CD4-positive, alpha-beta T cell treated with Interleukin-1 beta for 1 hour (primary cell): ENCODE measurements at places on chromosomes 16 and 17.

DNA sequence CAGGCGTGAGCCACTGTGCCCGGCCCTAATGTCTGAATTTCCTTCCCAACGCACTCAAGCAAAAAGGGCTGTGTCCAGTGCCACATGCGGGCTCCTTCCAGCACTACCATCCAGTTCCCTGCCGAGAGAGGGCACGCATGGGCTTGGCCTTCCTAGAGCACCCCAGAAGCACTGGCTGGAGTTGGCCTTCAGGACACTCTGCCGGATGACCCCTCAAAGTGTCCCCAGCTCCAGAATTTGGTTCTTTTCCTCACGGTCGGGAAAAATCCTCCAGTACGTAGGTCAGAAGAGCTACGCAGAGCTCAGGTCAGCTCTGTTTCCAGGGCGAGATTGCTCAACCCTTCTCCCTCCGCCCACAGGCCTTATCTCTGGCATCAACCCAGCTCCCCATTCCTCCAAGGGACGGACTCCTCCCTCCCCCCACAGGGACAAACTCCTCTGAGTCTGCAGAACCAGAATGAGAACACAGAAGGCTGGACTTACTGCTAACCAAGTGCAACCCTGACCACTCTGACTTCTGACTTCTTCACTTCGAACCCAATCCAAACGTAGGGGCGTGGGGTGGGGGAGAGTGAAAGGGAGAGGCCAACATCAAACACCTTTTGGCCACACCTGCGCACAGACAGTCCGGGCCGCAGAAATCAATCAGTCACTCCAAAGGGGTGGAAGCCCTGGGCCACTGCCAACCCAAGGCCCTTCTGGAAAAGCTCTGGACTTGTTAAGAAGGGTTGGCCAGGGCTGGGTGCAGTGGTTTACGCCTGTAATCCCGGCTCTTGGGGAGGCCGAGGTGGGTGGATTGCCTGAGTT is 3.6 kb downstream of the CDC42EP4 start:
- no peak for DNase-seq

DNA sequence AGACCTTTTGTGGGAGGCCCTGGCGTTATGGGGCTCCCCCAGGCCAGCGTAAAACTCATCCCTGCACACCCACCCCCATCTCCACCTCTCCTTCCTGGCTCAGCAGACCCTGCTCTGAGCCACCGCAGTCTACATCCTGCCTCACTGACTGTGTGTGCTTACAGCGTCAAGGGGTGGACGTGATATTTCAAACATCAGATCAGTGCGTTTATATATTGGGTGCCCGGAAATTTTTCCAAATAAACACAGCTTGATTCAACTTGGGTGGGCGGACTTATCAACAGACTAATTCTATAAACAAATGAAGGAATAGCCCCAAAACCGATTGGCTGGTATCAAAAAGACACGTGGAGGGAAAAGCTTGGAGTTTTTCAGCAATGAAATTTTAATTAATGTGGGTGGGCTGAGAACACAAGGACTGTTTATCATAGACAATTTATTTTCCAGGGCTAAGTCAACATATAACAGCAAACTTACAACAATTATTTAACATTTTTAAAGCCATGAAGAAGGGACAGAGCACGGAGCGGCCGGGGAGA is at the start of gene FOXL1:
Gene FOXL1, plus strand, starts transcription at position 489 of the 539 bp plus-strand sequence. CDS start 175 bp downstream, outside the sequence.
- no peak for DNase-seq

DNA sequence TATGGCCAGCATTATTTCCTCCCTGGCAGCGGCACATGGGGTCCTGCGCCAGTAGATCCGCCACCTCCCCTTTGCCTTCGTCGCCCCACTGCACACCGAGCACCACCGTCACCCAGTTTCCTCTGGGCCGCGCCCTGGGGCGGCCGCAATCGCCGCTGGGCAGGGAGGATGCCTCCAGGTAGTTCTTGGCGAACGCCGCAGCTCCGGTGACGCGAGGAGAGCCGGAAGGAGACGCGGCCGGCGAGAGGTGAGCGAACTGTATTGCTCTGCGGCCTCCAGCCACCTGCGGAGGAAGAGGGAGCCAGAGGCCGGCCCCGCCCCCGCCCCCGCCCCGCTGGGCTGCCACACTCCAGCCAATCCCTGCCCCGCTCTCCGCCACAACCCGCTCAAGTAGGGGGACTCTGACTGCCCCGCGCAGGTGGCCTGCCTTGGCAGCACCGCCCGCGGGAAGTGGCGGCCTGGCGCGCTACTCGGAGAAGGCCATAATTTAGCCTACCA is 11.8 kb upstream of the SLFN13 start:
- DNase-seq: peak; percentile 87

DNA sequence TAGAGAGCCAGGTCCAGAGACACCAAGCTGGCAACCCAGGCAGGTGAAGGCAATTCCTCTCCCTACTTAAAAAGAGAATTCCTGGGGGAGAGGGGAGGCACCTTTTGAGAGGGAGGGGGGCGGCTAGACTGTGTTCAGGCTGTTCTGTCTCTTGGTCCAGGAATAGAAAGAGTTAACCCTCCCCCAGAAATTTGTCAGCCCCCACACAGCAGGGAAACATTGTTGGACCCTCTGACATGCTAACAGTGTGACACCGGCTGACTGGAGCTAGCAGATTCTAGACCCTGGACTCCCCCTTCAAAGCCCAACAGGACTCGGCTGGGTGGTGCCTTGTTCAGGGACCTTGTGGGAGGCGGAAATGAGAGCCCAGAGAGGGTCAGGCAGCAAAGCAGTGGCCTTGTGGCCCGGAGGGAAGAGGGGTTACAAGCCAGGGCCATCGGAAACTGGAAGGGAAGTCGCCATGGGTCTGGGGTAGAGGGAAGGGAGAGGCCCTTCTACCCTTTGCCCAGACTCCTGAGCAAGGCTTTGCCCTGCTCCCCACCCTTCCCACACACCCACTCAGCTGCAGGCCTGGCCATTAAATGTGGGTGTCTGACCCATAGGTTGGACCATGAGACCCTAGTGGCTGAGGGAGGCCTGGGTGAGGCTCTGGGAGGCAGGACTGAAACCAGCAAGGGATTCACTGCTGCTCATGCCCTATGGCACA is 44.6 kb downstream of the RAI1 start:
- DNase-seq: no peak

- no peak for DNase-seq
These were observed 85.9 kb downstream of the IRX3 start for GRCh38 chr16:54200720-54201119.

DNA sequence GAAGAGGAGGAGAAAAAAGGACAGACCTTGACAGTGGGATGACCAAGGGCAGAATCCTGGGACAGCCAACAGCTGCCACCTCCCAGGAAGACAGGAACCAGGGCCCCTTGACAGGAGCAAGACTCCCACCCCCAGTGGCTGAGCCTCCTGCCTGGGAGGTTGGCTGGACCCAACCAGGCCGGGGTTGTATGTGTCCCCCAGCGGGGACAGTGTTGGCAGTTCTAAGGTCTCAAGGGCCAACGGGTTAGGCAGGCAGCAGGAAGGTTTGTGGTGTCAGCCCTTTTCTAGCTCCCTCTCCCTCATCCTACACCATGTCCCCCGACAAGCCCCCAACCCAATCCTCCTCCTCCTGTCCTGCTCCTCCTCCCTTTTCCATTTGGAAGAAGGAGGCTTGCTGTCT is 126.2 kb downstream of the MRM1 start:
- DNase-seq: no peak

DNA sequence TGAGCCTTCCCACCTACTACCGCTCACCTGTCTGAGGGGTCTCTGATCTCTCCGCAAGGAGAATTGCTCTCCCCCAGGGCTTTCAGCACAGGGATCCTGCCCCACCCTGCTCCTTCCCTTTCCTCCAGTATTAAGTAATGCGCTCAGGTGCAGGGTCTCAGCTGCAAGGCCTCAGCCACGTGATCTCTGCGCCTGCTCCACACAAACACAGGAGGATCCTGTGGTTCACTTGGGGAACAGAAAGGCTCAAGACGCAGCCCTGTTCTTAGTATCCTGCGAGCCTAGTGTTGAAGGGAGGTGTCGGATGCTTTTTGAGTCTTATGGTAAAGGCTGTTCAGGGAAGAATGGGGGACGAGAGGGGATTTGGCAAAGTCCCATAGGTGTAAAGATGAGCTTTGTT is 41.6 kb upstream of the GCSH start:
- no peak for DNase-seq

DNA sequence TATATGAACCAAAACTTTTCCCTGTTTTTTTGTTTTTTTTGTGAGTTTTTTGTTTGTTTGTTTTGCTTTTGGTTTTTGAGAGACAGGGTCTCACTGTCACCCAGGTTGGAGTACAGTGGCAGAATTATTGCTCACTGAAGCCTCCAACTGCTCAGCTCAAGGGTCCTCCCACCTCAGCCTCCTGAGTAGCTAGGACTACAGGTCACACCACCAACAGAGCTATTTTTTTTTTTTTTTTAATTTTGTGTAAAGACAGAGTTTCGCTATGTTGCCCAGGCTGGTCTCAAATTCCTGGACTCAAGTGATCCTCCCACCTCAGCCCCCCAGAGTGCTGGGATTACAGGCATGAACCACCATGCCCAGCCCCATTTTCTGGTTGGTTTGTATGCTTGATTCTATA is 28.6 kb downstream of the CMTM4 start:
- no peak for DNase-seq

DNA sequence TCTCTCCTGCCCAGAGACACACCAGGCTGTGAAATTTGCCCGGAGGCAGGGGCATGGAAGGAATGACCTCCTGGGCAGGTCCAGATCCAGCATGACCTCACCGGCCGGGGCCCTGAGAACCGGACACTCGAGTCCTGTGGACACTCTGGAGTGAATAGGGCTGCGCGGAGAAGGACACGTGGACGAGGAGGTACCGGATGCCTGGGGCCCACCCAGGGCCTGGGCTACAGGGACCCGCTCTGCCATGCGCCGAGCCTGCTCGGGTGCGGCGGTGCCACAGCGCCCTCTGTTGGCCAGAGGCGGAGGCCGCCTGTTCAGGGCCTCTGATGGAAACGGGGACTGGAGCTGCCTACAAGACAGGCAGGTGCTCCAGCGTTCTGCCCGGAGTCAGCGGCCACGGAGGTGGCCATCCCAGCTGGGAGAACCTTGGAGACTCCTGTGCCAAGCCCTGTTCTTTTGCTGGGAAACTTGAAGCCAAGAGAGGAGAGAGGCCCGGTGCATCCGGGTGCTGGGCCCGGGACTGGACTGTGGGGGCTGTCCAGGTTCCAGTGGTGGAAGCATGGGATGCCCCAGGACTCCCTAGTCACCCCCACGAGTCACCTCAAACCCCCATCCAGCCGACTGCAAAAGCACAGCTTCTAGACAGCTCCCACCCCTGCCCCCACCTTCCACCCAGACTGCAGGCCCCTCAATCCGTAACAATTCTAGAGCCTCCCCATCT is 19.3 kb upstream of the NXPH3 start:
- peak; percentile 83 for DNase-seq

DNA sequence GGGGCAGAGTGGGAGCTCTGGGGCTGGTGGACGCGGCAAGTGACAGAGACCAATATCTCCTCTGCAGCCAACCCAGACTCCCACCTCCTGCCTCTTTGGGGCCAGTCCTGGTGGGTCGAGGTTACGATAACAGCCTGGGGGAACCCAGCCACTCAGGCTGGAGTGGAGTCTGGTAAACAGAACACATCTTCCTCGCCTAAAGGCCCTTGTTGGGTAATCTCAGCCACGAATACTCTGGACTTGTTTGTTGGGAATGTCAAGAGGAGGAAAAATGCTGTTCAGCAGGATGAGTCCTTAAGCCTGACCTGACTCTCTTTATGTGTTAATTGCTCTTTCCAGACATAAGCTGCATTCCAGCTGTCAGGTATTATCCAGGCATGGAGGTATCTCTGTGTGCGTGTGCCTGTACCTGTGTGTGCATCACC is 8.0 kb upstream of the SPNS2 start:
- DNase-seq: no peak

DNA sequence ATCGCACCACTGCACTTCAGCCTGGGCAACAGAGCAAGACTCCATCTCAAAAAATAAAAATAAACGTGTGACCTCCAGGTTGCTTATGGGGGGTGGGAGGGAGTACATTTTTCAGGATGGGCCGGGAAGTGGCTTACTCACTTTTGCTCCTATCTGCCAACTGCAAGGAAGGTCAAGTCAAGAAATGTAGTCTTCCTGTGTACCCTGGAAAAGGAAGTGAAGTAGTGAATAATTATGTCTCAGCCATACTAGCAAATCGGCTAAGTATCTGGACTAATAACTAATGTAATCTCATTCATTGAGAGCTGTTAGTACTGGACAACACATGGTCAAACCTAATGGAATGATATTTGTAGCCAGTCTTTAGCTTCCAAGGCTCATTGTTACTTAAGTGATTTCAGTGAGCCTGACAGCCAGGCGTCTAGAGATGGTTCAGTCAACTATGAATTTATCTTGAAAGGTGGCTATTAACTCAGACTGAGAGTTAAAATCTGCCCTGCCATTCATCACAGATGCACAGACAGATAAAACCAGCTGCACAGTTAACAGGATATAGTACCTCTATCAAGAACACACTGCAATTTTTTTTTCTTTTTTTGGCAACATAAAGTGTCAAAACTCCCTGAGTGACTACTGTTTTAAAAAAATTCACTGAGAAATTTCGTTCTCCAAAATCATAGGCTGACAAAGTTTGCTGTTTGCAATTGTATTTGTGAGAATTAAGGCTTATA is 3.7 kb upstream of the TACO1 start:
- DNase-seq: peak; percentile 28

DNA sequence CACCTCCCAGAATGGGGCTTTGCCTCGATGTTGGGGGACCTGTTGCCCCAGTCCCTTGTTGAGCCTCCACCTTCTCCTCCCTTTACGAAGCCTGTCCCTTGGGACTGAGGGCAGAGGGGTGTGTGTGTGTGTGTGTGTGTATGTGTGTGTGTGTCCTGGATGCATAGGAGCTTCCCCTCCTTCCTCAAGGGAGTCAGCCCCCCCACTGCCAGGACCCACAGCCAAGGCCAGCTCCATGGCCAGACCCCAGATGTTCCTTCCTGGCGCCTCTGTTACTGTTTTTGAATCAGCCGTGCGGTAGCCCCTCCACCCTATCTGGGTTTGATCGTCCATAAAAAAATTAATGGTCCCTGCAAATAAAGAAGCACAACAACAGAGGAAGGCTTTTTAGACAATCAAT is 17.7 kb upstream of the DOK4 start:
- DNase-seq: no peak

GRCh38 chr16:8611886-8612600 is 9.5 kb upstream of the METTL22 start:
- no peak for DNase-seq

GRCh38 chr16:57619606-57620334 is 8.7 kb upstream of the ADGRG1 start:
- DNase-seq: no peak

- DNase-seq: no peak
These were observed at the start of gene ZNF205 for GRCh38 chr16:3112058-3112880. TSS of gene ZNF205 (plus strand) at chr16:3112586. CDS start at chr16:3113431, 845 bp downstream.

DNA sequence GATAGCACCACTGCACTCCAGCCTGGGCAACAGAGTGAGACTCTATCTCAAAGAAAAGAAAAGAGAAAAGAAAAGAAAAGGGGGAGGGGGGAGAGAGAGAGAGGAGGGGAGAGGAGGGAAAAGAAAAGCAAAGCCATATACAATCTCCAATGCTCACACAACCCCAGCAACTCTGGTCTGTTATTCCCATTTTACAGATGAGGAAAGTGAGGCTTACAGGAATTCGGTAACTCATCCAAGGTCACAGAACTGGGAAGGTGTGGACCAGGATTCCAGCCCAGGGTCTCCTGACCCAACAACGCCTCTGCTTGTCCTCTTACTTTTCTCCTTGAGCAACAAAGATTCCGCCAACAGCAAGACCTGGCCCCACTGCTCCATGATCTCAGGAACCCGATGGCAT is 13.0 kb downstream of the PLA2G10 start:
- no peak for DNase-seq
